ENCODE measurements at places on chromosomes 3 and 15. TPM values are rescaled to one million over a fixed set of nuclear protein-coding genes. Genes with fewer than 3 reads are reported as not detected.

GPR149 gene
- polyA plus RNA-seq: 0.11 TPM

CADPS gene
- 3.5 TPM for polyA plus RNA-seq

BTLA gene
- polyA plus RNA-seq: not detected

IL20RB gene
- 1.3 TPM for polyA plus RNA-seq

STAB1 gene
- polyA plus RNA-seq: 29.2 TPM

PLCB2 gene
- polyA plus RNA-seq: 6.4 TPM

DNA sequence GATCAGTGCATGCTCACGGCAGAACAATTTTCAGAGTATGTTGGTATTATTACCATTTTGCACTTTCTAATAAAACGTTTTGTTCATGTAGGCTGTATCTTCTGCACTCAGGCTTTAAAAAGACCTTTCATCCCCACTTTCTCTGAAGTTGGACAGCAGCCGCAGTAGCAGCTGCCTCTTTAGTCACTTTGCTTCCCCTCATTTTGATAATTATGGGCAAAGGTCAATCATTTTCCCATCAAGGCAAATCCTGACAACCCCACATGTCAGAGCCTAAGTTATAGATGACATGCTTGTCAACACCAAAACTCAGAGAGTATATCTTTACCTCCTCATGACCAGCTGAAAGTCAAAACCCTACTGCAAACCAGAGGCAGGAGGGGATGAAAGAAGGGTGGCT lies 99.7 kb downstream of the ROBO2 start:
- DNase-seq: no peak

DNA sequence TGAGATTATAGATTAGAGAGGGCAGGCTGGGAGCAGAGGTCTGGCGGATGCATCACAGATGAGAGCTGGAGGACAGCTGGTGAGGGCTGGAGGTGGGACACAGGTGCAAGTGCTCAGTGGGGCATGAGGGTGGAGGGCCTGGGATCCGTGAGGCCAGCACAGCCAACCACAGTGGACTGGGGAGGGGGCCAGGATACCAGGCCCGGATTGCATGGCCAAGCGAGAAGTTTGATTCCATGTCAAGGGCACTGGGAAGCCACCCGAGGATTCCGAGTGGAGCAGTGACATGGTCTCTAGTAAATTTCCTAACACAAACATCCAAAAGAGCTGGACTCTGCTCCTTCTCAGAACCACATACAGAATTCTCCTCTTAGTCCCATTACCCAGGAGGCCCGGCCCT lies 44.0 kb upstream of the SLC41A3 start:
- no peak for DNase-seq

GRCh38 chr15:68372291-68372811 lies 59.6 kb downstream of the ITGA11 start:
- no peak for DNase-seq

DNA sequence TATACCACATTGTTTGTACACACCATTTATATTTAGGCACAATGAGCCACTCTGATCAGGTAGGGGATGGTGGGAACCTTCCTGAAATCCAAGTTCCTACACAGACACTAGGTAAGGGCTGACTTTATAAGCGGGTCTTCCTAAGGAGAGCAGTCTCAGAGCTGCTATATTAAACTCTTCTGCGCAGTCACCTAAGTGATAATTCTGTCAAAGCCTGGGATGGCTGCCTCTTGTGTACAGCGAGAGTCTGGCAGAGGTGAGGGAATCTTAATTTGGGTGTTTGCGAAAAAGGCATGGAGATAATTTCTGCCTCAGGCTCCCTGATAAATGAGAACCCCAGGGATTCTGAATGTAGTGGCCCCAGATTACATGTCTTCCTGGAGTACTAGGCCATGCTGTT lies 113.1 kb downstream of the EDEM1 start:
- no peak for DNase-seq

DNA sequence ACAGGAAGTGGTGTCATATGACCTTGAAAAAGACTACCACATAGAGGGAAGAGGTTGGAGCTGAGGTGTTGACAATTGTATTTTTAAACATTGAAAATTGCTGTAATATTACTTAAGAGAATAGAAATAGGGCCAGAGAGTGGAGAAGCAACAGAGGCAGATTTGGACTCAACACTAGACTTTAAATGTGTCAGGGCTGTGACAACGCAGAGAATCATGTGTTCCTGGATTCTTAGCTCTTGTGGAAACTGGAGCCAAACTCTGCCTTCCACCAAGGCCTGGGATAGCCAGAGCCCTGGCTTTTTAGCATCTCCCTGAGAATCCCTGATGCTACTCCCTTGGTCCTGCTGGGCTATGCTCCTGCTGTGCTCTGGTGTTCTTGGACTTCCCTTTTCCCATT lies 277.5 kb downstream of the KCNH8 start:
- no peak for DNase-seq

DNA sequence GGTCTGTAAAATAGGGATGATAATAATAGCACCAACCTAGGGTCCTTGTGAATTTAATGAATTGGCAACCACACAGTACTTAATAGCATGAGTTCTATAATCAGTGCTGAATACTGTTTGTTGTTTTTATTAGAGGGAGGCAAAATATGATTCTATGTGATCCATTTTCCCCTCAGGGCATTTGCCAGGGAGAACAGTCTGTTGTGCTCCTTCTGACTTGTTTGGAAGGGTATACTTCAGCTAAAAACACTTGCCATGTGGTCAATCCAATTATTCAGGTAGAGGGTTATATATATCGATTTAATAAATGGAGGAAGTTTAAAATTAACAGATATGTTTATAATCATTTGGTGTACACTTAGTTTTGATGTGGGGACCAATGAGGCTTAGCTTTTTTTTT lies 305.3 kb downstream of the CHST2 start:
- no peak for DNase-seq

GRCh38 chr15:63502137-63502766 lies 2.1 kb upstream of the USP3 start:
- DNase-seq: no peak

- no peak for DNase-seq
Measured at GRCh38 chr3:188749010-188749617, 422.7 kb upstream of the TPRG1 start.

DNA sequence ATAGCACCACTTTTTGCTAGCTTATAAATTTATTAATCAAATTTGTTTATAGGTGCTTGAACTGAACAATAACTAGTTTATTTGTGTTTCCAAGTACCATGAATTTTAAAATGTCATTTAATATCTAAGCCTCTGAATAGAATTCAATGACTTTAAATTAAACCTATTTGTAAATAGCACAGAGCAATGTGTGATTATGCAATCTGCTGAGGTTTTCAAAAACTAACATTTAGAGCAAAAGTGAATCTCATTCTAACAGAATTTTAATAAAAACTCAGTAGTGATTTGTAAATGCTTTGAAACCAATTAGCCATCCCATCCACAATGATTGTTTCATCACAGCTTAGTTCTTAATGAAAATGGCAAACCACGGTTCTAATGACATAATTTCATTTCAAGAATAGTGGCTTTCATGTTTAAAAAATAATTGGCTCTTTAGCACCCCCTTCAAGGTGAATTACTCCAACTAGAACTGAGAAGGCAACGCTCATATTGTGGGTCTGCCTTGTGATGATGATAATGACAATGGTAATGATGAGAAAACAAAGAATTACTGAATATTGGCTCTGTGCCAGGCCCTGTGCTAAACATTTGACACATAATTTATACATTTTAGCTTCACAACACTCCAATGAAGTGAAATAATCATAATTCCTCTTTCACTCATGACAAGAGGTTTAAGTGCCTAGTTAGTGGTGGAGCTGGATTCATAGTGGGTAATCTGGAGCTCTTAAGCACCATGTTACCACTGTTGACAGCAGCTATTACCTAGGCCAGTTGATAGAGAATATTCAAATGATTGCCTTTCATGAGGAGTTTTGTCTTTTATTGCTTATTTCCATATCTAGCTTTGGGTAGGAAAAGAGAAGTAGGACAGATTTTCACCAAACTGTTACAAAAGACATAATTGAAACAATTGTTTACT lies 145.7 kb downstream of the RBMS3 start:
- DNase-seq: no peak

DNA sequence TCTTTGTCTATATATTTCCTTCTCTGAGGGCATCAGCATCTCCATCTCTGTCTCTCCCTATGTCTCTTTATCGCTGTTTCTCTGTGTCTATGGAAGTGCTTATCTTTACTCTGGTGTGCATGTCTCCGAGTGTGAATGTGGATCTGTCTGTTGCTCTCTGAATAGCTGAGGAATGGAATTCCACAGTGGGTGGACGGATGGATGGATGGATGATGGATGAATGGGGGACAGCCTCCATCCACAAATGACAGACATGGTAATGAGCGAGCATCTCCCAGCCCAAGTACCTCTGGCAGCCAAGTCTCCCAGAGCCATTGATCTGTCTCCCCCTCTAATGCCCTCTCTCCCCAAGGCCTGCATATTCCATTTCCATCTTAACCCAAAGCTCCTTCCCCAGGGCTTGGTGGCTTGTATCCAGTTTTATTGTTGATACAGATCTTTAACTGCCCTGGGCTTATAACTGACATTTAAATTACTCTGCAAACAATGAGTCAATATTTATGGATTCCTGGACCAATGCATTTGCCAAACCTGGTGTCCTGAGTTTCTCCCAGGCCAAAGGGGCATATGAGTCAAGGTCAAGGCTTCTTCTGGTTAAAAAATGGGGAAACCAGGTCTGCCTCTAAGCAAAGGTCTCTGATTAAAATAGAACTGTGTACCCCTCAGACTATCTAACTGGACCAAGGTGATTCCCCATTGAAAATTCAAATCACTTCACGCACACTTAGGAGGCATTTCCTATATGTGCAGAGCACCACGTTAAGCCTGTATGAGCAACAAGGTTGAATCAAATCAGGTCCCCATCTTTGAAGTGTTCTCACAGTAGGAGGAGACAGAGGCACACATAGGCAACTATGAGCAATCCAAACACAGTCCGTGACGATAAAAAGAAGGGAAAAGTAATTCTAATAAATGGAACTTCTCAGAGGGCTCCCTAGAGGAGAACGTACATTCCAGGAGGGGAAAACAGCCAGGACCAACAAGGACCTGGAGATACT lies 109.9 kb downstream of the TLE3 start:
- DNase-seq: no peak

- DNase-seq: no peak
Measured at GRCh38 chr3:182811269-182811596, 17.9 kb downstream of the ATP11B start.

All from muscle of arm (tissue), 14 donors.